ENCODE measurements at places on chromosomes 5 and 9. TPM values are rescaled to one million over a fixed set of nuclear protein-coding genes. Genes with fewer than 3 reads are reported as not detected.

CENPP gene
- 22.8 TPM for total RNA-seq

CFAP90 gene
- total RNA-seq: not detected

TRIP13 gene
- 38.8 TPM for total RNA-seq

PTGR1 gene
- total RNA-seq: not detected

PCDHGA12 gene
- total RNA-seq: not detected

ARHGEF39 gene
- 21.1 TPM for total RNA-seq

FAM163B gene
- not detected for total RNA-seq

PTGS1 gene
- 1.0 TPM for total RNA-seq

GRCh38 chr5:3349704-3350565, 245.7 kb upstream of the IRX1 start:
- H3K4me3 ChIP-seq: no peak overlapping the region
- peak; percentile 16 for DNase-seq
- H3K36me3 ChIP-seq: no peaks in the 10 kb centered on the region
- no peaks in the 10 kb centered on the region for H3K27me3 ChIP-seq

DNA sequence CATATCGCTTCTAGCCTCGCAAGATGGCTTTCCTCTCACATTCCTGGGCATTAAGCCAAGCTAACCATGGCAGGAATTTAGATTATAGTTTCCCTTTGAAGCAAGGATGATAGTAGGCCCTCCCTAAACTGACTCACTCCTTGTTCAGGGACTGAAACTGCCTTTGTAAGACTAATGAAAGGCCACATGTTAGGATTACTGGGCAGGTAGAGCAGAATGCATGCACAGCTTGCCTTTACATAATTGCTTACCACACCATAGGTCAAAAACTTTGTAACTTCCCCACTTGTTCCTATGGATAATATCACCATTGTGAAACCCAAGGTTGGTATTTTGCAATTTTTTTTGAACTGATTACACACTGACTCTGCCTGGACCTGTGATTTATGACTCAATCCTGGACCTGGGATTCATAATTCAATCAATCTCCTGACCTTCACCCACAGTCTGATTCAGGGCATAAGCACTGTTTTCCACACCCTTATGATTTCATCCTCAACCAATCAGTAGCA, 41.0 kb upstream of the PRDM9 start:
- no peak overlapping the region for H3K4me3 ChIP-seq
- no peak for DNase-seq
- no peak overlapping the region for H3K27ac ChIP-seq
- no peaks in the 10 kb centered on the region for H3K36me3 ChIP-seq
- H3K27me3 ChIP-seq: no peaks in the 10 kb centered on the region

DNA sequence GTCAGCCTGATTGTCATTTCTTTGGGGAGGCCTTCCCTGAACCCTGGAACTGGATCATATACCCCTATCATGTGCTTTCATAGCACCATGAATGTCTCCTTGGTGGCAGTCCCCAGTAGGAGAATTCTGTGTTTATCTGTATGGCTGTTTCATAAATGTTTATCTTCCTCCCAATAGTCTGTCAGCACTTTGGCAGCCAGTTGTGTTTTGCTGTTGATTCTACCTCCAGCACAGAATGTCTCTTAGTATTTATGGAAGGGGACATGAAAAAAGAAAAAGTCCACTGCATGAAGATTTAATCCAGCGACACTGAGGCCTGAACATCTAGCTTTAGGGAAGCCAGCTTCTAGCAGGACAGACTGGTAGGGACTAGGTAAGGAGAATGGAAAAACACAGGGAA, 38.3 kb downstream of the GHR start:
- no peaks in the 10 kb centered on the region for H3K4me1 ChIP-seq
- no peaks in the 10 kb centered on the region for H3K36me3 ChIP-seq
- no peak overlapping the region for H3K27ac ChIP-seq
- no peak for DNase-seq
- H3K27me3 ChIP-seq: peaks cover 4% of the 10 kb centered on the region

DNA sequence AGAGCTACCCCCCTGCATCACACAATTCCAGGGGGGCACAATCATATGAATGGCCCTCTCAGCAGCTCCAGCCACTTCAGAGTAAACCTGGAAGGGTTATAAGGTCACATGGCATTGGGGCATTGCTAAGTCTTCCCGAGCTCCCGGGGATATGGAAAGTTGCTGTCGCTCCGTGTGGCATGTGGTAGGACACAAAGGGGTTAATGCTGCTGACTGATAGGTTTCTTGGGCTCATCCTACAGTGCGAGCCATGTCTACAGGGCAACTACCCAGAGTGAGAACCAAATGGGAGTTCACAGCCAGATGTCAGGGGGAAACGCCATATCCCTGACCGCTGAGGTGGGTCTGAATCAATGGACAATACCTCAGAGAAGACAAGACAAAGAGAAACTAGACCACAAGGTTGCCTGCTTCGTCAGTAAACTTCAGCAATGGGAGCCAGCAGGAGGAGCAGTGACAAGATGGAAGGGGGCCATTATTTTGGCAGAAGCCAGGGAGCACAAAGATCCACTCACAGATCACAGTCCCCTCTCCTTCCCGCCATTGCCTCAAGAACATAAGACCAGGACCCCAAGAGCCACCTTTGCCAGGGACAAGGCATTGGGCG, 52.4 kb upstream of the SHISAL2B start:
- no peak overlapping the region for H3K4me3 ChIP-seq
- H3K36me3 ChIP-seq: no peaks in the 10 kb centered on the region
- no peak overlapping the region for H3K27ac ChIP-seq
- peaks cover 37% of the 10 kb centered on the region for H3K27me3 ChIP-seq

DNA sequence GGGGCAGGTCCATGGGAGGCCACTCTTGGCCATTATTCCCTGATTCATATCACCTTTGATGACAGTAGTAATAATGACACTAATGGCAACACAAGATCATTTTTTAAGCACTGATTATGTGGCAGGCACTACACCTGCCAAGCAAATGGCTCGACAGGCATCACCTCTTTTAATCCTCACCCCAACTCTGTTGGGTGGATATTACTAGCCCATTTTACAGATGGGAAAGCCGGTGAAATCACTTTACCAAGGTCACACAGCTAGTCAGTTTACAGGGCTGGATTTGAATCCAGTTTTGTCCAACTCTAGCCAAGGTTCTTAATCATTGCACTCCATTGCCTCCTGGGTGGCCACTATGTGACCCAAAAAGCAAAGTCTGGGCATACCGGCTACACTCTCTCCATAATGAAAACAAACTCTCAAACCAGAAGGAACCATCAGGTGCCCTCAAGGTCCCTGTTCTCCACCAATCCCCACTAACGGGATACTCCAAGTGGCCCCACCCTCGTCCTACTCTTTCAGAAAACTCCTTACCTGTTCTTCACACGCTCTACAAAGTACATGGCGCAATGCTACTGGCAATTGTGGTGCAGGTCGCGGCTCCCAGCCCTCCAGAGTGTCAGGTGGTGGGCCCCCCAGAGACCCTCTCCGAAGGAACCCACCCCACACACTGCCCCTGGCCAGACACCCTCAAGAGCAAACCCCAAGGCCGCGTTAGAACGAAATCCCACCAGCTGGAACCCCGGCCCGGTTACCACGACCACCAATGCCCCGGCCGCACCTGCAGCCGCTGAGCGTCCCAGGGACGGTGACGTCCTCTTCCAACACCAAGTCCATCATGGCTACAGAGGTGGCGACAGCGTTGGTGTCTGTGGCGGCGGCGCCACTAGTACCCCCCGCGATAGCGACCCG, 572 bp downstream of the CDK5RAP2 start:
- DNase-seq: no peak
- H3K4me1 ChIP-seq: peaks cover 46% of the 10 kb centered on the region
- H3K27me3 ChIP-seq: no peaks in the 10 kb centered on the region
- H3K4me3 ChIP-seq: peak overlapping the region; percentile 96

DNA sequence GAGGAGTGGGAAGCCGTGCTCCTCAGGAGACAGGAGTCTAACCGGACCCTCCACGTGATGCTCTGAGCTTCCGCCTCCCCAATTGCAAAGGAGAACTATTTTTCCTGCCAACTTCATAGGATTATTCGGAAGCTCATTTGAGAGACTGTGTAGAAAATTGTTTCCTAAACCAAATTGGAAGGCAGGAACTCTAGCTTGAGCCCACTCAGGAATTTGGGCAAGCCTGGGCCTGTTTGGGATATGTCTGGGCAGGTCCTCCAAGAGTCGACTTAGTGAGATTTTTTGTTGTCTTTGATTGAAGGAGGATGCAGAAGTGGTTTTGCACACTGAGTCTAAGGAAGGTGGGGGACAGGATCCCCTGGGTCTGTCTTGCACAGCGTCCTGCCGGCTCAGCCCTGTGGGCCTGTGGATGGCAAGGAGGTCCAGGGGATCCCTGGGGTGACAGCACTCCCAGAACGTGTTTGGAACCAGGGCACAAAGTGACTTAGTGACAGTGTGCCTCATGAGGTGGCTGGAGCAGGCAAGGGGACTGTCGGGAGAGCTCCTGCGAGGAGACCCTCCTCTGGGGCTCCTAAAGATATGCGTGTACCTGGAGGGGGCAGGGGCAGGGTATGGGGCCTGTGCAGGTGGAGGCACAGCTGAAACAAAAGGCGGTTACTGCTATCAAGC, 283.3 kb downstream of the NSG2 start:
- no peak for DNase-seq
- H3K36me3 ChIP-seq: no peaks in the 10 kb centered on the region
- no peak overlapping the region for H3K27ac ChIP-seq
- no peaks in the 10 kb centered on the region for H3K4me1 ChIP-seq

GRCh38 chr5:72107131-72107900, at the start of gene MAP1B:
TSS of gene MAP1B (plus strand) at chr5:72107475. CDS start at chr5:72107532, 57 bp downstream.
- H3K27me3 ChIP-seq: peaks cover 78% of the 10 kb centered on the region
- no peaks in the 10 kb centered on the region for H3K36me3 ChIP-seq
- no peak within 1 kb of the TSS for H3K27ac ChIP-seq
- peaks cover 6% of the 10 kb centered on the region for H3K4me1 ChIP-seq
- H3K4me3 ChIP-seq: no peak within 1 kb of the TSS

- H3K27me3 ChIP-seq: peaks cover 5% of the 10 kb centered on the region
- DNase-seq: no peak
- H3K36me3 ChIP-seq: no peaks in the 10 kb centered on the region
- no peak overlapping the region for H3K27ac ChIP-seq
- no peak overlapping the region for H3K4me3 ChIP-seq
- no peaks in the 10 kb centered on the region for H3K4me1 ChIP-seq
Measured at GRCh38 chr9:72203205-72203803, 54.1 kb downstream of the GDA start.

DNA sequence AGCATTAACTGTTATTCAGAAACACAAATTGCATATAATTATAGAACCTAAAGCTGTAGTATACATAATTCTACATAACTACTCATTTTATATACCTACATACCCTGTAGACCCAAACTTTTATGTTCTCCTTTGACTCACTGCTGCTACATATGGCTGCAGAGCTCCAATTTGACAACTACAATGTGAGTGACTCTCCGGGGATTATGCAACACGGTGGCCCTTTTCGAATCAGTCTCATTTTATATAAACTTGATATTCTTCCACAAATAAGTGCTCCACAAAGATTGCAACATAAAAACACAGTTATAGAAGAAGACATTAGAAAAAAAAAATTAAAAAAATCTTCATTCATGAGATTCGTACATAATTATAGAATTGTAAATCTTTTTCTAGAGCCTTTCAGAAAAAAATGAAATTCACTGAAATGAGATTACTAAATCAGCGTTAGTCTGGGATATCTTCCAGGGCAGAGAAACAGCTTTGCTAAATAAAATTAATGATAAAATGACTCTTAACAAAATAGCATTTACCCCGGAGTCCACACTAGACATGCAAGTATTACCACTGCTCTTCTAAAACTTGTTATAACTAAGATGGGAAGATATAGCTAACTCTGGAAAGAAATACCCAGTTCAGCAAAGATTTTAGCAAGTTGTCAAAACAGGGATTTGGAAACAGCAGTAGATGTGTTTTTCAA, 52.6 kb downstream of the SRFBP1 start:
- H3K27ac ChIP-seq: no peak overlapping the region
- no peak for DNase-seq
- H3K27me3 ChIP-seq: no peaks in the 10 kb centered on the region
- H3K4me3 ChIP-seq: no peak overlapping the region
- H3K4me1 ChIP-seq: peaks cover 2% of the 10 kb centered on the region

DNA sequence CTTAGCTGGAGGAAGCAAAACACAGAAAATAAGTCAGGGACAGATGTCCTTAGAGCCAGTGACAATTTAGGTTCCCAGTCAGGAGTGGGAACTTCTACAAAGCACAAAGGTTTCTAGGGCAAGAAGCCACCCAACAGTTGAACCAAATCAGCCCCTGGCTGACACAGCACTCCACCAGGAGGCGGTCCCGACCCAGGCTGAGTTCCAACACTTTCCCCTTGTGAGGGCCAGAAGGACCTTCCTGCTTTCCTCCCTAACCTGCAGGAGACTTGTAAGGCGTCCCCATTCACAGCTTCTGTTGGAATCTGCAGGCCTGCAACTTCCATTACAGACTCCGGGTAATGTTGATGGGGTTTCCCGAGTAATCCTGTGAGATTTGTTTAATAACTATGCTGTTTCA, 416.4 kb upstream of the IRX1 start:
- no peaks in the 10 kb centered on the region for H3K27me3 ChIP-seq
- DNase-seq: no peak
- no peak overlapping the region for H3K4me3 ChIP-seq
- H3K36me3 ChIP-seq: no peaks in the 10 kb centered on the region
- no peak overlapping the region for H3K27ac ChIP-seq
- no peaks in the 10 kb centered on the region for H3K4me1 ChIP-seq

DNA sequence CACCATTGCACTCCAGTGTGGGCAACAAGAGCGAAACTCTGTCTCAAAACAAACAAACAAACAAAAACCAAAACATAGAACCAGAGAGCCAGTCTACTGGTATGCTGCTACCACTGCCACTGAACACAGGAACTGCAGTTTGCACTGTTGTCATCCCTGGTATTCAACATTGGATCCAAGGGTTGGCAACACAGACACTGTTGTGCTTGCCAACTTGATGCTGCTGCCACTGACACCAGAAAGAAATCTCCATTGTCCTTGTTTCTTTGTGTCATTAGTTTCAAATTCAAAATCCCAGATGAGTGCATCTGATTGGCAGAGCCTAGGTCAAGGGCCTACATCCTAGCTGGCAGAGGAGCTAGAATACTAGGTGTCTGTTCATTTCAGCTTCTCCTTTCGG, 16.2 kb downstream of the HINT1 start:
- H3K4me1 ChIP-seq: no peaks in the 10 kb centered on the region
- H3K27ac ChIP-seq: no peak overlapping the region
- no peak overlapping the region for H3K4me3 ChIP-seq

DNA sequence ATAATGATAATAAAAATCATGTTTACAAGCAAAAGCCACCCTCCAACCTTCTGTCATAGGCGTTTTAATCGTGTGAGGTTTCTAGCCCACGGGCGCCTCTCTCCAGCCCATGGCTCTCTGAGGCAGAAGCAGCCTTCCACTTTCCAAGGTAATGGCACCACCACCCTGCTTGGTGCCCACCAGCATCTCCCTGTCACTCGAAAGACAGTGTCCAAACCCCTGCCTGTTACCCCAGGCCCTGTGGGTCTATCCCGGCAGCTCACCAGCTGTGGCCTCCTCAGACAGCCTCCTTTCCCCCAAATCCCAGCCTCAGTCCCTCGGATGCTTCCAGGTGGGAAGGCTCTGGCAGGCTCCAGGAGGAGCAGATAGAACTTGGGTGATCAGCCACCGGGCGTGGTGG, 123.8 kb upstream of the LPCAT1 start:
- H3K27me3 ChIP-seq: peaks cover 53% of the 10 kb centered on the region
- no peak for DNase-seq
- no peak overlapping the region for H3K27ac ChIP-seq
- no peaks in the 10 kb centered on the region for H3K36me3 ChIP-seq

- peak overlapping the region; percentile 90 for H3K27ac ChIP-seq
- peaks cover 63% of the 10 kb centered on the region for H3K4me1 ChIP-seq
- H3K27me3 ChIP-seq: no peaks in the 10 kb centered on the region
- H3K36me3 ChIP-seq: peaks cover 45% of the 10 kb centered on the region
Measured at GRCh38 chr9:91360551-91361290, 997 bp downstream of the AUH start.

Data from activated CD8-positive, alpha-beta memory T cell treated with anti-CD3 and anti-CD28 coated beads, Interleukin-2, amount 10 ng/mL, durations not matched to agents 7 days and 5 days (primary cell).